ENCODE measurements at places on chromosomes 11 and 22.

- DNase-seq, result no peak
Observed at GRCh38 chr11:78583889-78584288, 9.2 kb upstream of the NARS2 start.

DNA sequence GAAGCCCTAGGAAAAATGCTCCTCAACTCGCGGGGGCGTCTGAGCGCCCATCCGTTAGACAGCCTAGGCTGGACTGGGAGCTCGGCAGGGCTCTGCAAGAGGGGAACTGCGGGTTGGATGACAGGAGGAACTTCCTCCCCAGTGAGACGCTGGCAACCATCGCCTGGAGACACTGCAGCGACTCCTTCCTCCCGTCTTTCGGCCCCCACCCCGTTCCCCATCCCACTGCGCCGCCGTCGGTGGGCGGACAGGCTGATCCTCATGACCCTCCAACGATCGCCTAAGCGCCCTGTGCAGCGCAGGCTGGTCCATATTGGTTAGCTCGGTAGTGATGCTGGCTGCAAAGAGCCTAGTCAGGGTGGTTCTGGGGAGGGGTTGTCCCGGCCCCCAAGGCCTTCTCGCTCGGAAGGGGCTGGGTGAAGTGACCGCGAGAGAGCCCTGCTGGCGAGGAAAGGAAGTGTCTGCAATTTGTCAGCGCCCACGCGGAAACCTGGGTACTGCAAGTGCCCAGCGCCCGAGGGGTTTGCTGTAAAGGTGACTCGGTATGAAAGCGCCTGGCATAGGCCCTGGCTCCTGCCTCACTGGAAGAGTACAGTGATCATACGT lies 638 bp downstream of the NRGN start:
- DNase-seq, result peak; percentile 51

GRCh38 chr22:44521326-44522074 lies 23.5 kb upstream of the RTL6 start:
- no peak for DNase-seq

DNA sequence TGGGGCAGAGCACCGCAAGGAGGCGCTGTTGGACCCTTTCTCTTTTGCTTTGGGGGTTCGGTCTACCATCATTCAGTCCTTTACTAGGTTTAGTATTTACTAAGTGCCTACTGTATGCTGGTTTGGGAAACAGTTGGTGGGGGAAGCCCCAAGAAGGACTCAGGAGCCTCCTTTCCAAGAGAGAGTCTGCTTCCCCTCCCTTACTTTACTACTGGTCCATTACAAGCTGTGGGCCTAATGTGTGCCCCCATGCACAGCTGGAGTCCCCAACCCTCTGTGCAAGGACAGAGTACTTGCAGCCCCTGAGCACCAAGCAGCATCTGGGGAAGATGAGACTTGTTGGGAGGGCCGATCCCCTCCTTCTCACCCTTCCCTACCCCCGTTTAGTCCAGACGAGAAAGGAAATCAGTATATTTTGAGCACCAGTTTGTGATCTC lies 876 bp upstream of the UBE2L6 start:
- peak; percentile 93 for DNase-seq

DNA sequence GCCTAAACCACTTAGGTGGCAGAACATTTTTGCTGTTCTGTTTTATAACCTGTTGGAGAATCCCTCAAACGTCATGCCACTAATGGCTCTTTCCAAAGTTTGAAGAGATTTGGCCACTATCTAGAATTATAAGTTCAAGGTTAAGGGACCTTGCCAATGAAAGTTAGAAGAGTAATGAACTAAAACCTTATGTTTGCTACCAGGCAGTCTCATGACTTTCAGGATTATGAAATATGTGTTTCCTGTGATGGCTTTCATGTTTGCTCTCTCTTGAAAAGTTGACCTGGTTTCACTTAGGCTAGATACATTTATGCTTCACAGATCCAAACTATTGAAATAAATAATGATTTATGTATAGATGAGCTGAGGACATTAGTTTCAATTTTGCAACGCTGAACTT lies 340.0 kb downstream of the LRRC4C start:
- peak; percentile 1 for DNase-seq

GRCh38 chr11:12215181-12215593 lies 104.8 kb downstream of the MICAL2 start:
- no peak for DNase-seq

DNA sequence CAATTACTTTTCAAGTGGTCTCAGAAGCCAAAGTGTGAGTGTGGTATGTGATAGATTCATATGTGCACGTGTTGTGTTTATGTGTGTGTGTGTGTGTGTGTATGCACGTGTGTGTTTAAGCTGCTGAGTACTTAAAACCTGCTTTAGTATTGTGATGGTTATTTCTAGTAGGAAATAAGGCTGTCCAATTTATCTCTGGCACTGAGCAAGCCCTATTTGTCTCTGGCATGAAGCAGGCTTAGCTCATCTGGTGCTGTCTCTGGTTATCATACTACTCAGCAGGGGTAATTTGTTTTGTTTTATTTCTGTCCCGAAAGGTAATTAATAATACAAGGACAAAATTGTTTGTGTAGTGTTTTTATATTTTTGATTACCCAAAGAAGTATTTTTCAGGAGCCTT lies 333.7 kb downstream of the FAT3 start:
- DNase-seq, result no peak

- DNase-seq, result no peak
Observed at GRCh38 chr22:21032868-21033688, 717 bp upstream of the SLC7A4 start.

DNA sequence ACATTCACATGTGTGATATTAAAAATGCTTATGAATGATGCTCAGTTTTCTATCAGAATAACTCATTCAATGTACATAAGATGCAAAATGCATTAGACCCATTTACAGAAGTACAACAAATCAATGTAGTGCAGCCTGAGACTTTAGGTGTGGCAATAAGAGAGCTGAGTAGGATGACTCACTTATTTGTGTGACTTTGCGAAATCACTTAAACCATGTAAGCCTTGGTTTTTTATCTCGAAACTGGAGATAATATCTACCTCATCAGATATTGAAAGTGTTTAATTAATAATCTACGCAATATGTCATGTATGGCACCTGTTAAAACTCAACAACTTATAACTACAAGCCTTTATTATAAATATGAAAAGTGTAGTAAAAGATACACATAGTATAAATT lies 105.7 kb upstream of the LUZP2 start:
- no peak for DNase-seq
